Iris pigment epithelial cell (primary cell): ENCODE measurements at places on chromosomes 5 and 9.
A peak's percentile ranks its signal among the peaks of the same experiment; 100 is the strongest.

DNA sequence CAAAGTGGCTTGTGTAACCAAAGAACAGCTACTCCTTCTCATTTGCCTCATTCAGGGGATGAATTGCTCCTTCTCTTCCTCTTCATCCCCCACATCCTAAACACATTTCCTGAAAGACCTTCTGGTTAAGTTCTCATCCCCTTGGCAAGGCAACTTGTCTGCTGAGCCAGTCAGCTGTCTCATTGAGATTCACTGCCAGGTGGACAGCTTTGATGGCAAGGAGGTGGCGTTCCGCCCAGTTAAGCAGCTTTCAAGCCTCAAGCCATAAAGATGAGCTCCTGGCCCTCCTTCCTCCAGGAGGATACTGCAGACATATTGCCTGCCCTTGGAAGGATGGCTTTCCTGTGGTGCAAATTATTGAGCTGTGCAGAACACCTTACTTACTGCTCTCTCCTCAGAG, 448.6 kb upstream of the MPDZ start:
- DNase-seq = no peak

- DNase-seq = peak; percentile 67
These were observed 207.1 kb downstream of the VPS13A start for GRCh38 chr9:77384406-77384805.

GRCh38 chr5:178367736-178368120, 135.1 kb upstream of the PHYKPL start:
- DNase-seq = no peak

GRCh38 chr9:23322392-23322791, 503.6 kb downstream of the ELAVL2 start:
- peak; percentile 10 for DNase-seq

DNA sequence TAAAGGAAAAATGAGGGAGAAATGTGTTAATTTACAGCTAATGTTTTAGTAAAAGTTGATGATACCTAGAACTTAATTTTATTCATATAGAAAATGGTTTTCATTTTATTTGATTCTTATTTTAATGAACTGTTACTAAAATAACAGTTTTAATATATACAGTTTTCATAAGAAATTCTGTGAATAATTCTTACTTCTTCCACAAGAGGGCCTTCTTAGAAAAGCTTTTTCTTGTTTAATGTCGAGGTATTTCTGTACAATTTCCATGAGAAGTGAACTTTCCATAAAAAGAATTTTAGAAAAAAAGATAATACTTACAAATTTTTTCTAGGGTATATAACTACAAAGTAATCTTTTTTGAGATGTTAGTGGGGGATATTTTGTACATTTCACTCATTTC, 73.9 kb downstream of the KLF9 start:
- peak; percentile 41 for DNase-seq

DNA sequence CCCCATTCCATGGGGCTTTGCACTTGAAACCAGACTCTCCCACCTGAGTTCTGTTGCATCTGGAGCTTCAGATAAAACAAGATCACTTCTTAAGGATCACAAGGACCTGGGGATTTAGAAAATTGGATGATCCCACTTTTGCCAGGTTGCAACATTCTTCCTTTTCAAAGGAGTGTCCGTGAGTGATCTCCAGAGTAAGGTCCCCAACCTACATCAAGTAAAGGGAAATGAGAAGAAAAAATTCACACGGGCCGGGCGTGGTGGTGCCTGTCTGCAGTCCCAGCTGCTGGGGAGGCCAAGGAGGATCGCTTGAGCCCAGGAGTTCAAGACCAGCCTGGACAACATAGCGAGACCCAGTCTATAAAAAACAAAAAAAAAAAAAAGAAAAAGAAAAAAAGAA, 41.2 kb upstream of the COL5A1 start:
- DNase-seq = no peak

DNA sequence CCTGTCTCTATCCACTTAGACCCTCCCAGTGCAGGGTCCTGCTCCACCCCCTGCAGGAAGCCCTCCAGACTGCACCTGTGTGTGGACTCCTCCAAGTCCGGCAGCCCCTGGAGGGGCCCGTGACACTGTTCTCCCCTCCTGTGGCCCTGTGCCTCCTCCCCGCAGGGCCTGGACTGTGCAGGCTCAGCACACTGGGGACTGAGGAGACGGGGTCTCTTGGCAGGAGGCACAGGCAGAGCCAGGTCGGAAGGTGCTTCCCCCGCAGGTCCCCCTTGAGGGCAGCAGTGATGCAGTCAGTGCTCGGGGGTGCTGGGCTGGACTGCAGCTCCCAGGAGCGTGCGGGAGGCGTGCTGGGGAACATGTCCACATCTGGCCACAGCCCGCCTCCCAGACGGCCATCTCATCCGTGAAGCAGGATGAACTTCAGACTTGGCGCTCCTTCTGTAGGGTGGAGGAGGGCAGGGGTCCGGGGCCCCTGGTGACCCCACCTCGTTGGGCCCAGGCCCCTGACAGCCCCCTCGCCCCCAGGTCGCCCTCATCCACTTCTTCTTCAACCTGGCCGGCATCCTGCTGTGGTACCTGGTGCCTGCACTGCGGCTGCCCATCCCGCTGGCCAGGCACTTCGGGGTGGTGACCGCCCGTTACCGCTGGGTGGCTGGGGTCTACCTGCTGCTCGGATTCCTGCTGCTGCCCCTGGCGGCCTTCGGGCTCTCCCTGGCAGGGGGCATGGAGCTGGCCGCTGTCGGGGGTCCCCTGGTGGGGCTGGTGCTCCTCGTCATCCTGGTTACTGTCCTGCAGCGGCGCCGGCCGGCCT, 4.9 kb downstream of the SLC34A3 start:
- DNase-seq = no peak

- DNase-seq = no peak
These were observed 256.3 kb downstream of the KIAA0825 start for GRCh38 chr5:94361832-94362796.

GRCh38 chr5:171242521-171242920, 66.5 kb upstream of the TLX3 start:
- DNase-seq = no peak

GRCh38 chr9:19754921-19755320, 33.9 kb downstream of the SLC24A2 start:
- DNase-seq = no peak

DNA sequence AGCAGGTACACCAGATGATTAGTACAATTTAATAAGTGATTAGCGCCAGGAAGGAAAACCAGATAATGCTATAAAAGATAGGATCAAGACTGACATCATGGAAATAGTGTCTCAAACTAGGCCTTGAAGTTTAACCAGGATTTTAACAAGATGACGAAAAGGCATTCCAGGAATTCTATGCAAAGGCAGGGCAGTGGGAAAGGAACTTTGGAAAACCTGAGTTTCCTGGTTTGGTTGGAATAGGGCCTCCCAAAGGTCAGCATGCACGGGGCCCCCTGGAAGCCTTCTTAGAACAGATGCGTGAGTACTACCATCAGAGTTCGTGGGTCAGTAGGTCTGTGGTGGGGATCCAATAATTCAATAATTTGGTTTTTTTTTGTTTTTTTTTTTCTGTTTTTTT, 935.2 kb upstream of the DMAC1 start:
- no peak for DNase-seq

GRCh38 chr9:74414325-74414724, 82.8 kb upstream of the RORB start:
- no peak for DNase-seq

GRCh38 chr5:163432544-163432943, 4.9 kb upstream of the CCNG1 start:
- DNase-seq = no peak

GRCh38 chr9:81717747-81718077, 28.4 kb upstream of the TLE1 start:
- DNase-seq = no peak

GRCh38 chr9:89610391-89610925, 5.6 kb downstream of the GADD45G start:
- DNase-seq = no peak

GRCh38 chr5:20572614-20573013, 584.6 kb upstream of the CDH18 start:
- DNase-seq = peak; percentile 92

DNA sequence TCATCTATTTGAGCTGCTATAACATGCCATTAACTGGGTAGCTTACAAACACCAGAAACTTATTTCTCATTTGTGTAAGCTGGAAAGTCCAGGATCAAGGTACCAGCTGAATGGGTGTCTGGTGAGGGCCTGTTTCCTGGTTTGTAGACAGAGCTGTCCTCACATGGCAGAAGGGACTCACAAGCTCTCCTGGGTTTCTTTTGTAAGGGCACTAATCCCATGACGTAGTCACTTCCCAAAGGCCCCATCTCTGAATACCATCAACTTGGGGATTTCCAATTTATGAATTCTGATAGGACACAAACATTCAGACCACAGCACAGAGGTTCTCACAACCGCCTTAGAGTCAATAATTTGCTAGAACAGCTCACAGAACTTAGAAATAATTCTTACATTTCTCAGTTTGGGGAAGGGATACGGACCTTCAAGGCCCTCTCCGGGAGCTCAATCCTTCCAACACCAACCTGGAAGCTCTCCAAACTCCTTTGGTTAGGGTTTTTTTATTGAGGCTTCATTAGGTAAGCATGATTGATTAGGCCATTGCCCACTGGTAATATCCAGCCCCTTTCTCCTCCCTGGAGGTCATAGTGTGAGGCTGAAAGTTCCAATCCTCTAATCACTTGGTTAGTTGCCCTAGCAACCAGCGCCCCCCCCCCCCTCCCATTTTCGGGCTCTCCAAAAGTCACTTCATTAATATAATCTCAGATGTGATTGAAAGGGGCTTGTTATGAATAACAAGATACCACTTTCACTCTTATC, 7.6 kb upstream of the DNAJA1 start:
- DNase-seq = peak; percentile 7

DNA sequence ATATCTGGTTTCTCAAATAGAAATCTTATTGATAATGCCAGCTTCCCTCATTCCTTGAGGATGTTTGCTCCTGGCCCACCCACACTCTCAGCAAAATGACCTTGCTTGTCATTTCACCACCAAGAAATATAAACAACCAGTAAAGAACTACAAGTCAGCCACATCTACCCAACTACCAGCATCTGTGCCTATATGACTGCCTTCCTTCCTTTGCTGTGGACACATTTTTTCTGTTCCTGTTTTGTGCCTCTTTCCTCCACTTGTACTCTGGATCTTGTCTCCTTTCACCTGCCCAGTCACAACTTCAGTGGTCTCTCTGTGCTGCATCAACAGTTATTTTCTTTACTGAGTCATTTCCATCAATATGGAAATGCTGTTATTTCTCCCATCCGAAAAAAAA, 20.3 kb downstream of the KIF2A start:
- DNase-seq = no peak

- no peak for DNase-seq
These were observed 333.7 kb upstream of the EDIL3 start for GRCh38 chr5:84718377-84718776.

GRCh38 chr5:142584891-142585290, 101.0 kb downstream of the FGF1 start:
- no peak for DNase-seq

- no peak for DNase-seq
These were observed 41.8 kb downstream of the MEF2C start for GRCh38 chr5:88841212-88841611.

GRCh38 chr9:127751269-127752054, 16.4 kb upstream of the TOR2A start:
- DNase-seq = no peak

DNA sequence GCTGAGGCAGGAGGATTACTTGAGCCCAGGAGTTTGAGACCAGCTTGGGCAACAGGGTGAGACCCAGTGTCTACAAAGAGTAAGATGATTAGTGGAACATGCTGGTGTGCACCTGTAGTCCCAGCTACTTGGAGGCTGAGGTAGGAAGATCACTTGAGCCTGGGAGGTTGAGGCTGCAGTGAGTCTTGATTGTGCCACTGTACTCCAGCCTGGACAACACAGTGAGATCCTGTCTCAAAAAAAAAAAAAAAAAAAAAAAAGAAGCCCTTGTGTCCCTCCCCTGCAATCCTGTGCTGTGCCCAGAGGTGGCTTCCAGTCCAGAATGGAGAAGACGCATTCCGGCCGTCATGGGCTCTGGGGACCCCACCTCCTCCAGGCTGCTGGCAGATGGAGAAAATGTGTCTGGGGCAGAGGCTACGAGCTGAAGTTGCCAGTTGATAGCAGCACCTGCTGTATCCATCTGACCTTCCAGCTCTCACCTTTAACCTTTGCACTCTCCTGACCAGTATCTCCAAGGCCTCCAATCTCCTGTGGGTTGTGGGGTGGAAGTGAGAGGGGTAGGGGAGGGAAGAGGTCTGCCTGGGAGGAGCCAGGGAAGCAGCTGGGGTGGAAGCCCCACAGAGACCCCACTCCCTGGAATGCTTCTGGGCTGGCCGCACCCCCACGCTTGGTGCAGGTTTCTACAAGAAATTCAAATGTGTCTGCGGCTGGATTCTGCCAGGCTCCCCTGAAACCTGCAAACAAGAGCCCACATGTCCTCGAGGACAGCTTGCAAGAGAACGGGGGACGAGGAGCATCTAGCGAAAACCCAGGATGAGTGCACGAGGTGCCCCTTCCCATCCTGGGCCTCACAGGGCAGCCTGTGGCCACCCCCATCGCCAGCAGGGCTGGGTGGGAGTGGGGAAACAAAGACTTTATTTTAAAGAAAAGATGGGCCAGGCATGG, 148.3 kb upstream of the IER5L start:
- no peak for DNase-seq

DNA sequence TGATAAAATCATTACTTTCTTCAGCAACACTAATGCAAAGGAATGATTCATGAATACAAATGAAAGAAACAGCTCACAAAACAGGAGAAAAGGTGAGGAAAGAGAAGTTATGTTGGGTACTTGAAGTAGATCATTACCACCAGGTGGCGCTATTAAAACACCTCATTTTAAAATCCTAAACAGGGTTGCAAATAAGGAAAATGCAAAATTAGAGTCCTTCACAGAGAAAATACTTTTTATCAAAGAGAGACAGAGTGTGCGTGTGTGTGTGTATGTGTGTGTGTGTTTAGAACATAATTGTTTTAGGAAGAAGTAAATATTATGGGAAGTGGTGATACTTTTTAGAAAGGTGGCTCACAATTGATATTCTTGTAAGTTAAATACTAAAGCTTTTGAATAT, 49.5 kb upstream of the CD180 start:
- peak; percentile 85 for DNase-seq

DNA sequence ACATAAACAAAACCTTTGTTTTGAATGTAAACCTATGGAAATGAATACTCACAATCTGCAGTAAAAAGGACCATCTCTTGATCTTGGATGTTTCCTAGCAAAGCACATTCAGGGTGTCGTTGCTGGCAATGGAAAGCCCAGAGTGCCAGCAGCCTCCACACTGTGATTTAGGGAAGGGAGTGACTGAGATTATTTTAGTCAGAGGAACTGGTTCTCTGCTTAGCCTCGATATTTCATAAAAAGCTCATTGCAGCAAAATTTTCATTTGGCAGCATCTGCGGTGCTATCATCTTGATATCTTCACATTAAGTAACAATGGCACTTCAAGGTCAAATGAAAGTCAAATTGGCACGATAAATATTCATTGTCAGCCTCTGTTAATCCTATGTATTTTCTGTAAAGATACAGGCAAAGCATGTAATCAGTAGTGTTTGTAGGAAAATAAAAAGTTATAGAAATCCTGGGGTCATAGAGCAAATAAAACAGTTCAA, 116.0 kb downstream of the MACIR start:
- no peak for DNase-seq

- no peak for DNase-seq
These were observed 2045.9 kb upstream of the WWC1 start for GRCh38 chr5:166245556-166245955.
